ENCODE measurements at places on chromosomes 2 and 18.

- DNase-seq: no peak
Observed at GRCh38 chr2:241632478-241633325, 4.3 kb downstream of the THAP4 start.

- DNase-seq: no peak
Observed at GRCh38 chr18:47595831-47596501, 334.5 kb downstream of the SMAD2 start.

DNA sequence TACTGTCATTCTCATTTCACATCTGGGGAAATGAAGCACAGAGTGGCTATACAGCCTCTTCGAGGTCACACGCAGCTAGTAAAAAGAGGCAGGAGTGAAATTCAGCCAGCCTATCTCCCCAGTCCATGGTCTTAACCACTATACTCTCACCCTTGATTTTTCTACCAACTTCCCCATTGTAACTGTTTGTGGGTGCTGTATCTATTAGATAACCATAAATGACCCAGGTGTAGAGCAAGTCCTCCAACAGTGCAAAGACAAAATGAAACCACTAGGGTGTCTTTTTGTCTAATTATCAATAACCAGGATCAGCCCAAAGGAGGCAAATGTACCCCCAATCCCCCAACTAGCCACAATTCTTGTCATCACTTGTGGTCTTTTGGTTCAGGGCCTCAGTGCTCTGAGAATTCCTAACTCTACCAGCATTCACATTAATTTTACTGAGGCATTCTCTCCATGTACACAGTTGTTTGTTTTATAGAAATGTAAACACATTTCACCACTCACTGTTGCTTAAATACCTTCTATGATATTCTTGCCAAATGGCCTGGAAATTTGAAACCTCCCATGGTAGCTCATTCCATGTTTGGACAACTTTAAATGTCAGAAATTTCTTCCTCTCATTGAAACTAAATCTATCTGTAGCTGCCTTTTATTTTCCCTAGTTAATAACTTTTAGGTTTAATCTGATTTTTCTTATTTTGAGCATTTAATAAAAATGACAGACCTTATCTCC is 58.7 kb downstream of the SLC40A1 start:
- no peak for DNase-seq

- DNase-seq: no peak
Observed at GRCh38 chr2:236840857-236841256, 244.8 kb upstream of the COPS8 start.

DNA sequence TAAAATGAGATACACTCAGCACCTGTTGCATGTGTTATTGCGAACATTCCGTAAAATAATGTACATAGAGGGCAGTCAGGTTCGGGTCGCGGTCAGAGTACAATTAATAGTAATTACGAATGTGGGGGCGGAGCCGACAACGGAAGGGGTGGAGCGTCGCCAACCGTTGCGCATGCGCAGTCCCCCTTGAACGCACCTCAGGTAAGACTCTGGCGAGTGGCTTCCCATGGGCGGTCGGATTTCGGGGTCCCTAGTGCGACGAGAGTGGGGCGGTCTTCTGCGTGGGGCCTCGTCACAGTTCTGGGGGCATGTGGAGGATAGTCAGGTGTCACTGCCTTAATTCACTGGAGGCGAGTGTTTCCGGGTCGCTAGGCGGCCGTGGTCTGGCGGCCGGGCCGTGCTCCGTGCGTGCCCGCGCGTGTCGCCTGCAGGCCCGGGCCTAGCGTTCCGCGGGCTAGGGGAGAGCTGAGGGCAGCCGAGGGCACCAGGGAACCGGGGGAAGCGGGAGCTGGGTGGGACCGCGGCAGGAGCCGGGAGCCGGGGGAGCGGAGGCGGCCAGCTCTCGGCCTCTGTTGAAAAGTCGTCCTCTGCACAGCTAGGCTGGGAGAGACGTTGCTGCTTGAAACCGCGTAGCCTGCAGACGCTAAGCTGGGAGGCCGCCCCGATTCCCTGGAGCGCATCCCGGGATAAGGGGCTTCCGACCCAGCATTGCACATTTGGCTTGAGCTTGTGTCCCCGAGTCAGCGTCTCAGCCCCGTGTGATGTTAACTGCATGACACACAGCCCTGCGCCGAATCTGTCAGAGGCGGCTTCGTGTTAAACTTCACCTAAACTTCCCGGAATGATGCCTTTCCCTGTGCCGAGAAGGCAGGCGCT is at the start of gene CEBPZOS:
Gene CEBPZOS (plus strand): TSS at position 177 of the 876 bp plus-strand sequence. CDS start 3,209 bp downstream, outside the sequence.
- DNase-seq: peak; percentile 80

- DNase-seq: no peak
Observed at GRCh38 chr18:22637787-22638186, 220.1 kb upstream of the CTAGE1 start.

GRCh38 chr2:3911882-3912455 is 208.6 kb downstream of the DCDC2C start:
- DNase-seq: no peak

Measured in stimulated activated naive CD4-positive, alpha-beta T cell treated with Interleukin-2 at 50 U/mL for 16 hours (primary cell).